ENCODE measurements at places on chromosomes 11 and 22.

DNA sequence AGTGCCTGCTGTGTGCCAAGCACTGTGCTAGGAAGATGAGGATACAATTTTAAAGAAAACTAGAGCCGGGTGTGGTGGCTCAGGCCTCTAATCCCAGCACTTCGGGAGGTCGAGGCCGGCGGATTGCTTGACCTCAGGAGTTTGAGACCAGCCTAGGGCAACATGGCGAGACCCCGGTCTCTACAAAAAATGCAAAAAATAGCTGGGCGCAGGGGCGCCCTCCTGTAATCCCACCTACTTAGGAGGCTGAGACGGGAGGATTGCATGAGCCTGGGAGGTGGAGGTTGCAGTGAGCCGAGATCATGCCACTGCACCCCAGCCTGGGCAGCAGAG, 8.3 kb downstream of the TPBGL start:
- DNase-seq: no peak

GRCh38 chr11:11894486-11894885, 52.7 kb downstream of the USP47 start:
- no peak for DNase-seq

GRCh38 chr11:33906484-33907186, 14.8 kb upstream of the LMO2 start:
- no peak for DNase-seq

DNA sequence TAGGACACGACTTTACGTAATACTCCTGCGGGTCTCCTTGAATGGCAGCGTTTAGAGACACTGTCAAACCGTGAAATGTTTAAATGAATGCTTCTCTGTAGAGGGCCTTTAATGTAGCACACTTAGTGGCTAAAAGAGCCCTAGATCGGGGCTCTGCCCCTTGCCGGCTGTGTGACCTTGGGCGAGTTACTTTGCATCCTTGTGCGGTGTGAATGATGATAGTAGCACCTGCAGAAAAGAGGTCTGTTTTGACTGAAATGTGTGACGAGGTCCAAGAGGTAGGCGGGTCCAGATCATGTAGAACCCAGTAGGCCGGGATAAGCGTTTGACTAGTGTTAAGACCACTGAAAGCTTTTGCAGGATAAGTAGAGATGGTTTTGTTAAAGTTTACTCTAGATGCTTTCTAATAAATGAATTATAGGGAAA, 866 bp downstream of the MED17 start:
- peak; percentile 59 for DNase-seq

DNA sequence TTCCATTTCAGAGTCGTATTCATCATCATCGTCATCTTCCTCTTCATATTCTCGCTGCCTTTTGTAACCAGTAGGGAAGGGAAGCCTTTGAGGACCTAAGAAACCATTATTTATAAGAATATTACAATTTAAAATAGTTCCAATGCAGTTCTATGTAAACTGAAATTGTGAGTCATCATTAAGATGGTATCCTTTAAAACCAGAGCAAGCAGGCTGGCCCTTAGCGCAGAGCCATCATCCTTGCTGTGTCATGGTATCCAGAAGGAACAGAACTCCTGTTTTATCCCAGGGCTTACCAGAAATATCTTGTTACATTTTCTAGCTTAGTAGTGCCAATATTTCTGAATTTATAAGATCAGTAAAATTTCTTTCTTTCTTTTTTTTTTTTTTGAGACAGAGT, 12.8 kb downstream of the MISFA start:
- no peak for DNase-seq

DNA sequence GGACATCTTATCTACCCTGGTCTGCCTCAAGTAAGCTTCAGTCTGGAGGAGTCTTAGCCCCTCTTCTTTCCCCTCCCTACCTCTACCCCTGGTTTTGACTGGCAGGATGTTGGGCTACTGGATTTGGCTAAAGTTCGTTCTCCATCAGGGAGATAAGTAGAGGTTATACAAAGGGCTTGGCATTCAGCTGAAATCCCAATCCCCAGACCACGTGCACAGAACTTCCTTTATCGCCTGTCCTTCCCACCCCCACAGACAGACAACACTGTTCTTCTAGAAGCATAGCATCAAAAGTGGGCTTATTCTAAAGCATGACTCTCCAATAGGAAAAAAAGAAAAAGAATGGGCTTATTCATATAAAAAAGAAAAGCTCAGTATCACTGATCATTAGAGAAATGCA, 7.8 kb downstream of the PRG3 start:
- DNase-seq: no peak

DNA sequence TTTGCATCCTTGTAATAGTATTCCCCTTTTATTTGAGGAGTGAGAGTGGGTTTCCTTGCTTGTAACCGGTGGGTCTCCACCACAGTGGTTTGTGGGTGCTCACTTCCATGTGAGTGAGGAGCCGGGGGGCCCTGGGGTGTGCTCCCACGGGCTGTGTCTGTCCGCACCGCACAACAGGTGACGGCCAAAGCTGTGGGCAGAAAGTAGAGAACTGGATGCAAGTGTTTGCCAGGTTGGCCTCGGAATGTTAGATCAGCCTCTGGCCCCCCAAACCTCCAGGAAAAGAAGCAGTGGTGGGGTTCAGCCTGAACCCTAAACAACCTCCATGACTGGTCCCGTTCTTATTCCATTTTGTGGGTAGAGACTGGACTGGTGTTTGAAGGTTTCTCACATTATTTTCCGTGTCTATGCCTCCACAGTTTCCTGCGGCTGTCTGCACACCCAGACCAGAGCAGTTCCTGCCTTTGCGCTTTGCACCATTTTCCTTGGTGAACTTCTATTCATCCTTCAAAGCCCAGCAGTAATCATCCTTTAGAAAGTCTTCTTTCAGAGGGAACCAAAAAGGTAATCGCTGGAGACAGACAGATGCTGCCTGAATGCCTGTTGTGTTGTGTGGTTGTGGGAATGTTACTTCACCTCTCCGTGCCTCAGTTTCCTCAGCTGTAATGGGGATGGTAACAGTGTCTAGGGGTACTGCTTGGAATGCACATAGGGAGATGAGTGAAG, 77.2 kb downstream of the MYEOV start:
- no peak for DNase-seq

GRCh38 chr22:45758603-45759002, 87.0 kb downstream of the ATXN10 start:
- DNase-seq: no peak

DNA sequence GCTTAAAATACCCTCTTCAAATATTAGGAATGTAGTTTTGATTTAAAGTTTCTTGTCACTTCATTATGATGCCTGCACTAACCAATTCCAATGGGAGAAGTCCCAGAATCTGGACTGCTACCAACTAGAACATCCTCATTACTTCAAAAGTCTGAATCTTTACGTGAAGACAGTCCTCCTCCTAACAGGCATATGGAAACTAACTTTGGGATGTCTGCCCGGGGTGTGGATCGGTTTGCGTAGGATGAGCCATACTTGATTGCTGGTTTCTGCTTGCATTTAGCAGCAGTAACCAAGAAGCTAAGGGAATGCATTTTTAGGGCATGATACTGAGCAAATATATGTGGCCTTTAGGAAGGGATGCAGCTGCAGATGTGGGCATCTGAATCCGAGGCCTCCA, 177.1 kb downstream of the LRRC4C start:
- no peak for DNase-seq

- peak; percentile 44 for DNase-seq
These were observed 56.1 kb downstream of the PRMT3 start for GRCh38 chr11:20443596-20443995.

- DNase-seq: no peak
These were observed 100.8 kb downstream of the PRMT3 start for GRCh38 chr11:20488352-20488751.

GRCh38 chr11:4459500-4459899, 10.4 kb downstream of the OR52K2 start:
- DNase-seq: no peak

- no peak for DNase-seq
These were observed 119.8 kb upstream of the PLET1 start for GRCh38 chr11:112380464-112380863.

GRCh38 chr11:126413843-126414405, 58.4 kb downstream of the ST3GAL4 start:
- no peak for DNase-seq

DNA sequence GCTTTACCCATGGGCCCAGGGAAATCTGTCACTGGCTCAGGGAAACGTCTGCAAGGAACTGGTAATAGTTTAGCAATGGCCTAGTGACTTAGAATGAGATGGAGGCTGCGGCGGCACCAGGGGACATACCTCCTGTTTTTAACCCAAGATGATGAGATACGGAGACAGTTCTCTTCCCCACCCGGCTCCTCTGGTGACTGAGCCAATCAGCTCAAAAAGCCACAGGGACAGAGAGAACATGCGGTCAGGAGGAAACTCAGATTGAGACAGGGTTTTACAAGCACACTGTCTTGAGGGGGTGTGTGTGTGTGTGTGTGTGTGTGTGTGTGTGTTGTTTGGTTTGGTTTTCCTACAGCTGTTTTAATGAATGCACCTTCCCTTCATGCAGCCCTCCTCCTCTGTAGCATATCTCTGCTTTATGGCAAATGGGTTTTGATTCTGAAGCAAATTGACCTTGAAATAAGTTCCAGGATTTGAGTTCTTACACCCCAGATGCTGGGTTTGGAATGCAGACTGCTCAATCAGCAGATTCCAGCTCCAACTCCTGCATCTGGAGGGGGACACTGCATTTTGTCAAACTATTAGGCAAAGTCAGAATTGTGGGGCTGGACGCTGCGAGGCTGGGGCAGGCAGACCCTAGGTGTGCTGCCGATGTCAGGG, 246.2 kb downstream of the NTM start:
- DNase-seq: no peak

DNA sequence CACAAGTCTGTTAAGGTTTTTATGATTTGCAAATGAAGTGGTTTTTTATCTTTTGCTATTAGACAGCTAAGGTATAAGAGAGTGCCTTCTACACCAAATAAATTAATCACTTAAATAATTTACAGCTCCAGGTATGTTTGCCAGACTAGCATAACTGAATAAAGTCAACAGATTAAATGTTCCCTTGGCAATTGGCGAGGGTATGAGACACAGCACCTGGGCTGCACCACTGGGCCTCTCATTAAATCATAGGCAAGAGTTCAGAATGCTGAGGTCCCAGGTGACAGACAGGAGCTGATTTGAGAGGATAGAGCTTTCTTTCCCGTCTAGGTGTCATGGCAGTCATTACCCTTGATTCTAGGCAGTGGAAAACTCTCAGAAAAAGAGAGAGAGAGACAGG, 62.6 kb upstream of the WT1 start:
- no peak for DNase-seq

DNA sequence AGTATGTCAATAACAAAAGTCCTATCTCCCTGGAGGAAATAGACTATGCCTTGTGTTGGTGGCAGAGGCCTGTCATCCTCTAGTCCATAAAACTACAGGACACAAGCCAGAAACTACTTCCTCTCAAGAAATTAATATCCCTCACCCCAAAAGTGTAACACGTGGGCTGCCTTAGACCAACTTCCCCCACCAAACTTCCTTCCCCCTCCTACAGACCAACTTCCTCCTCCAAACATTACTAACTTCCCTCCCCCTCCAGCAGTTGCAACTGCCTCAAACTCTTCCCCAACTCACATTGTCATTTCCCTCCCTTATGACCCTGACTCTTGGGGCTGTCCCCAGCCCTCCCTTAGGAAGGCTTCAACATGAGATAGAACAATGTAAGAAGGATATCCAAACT, 6.3 kb downstream of the OR52K2 start:
- DNase-seq: no peak

GRCh38 chr11:69511358-69512055, 30.0 kb downstream of the LINC01488 start:
- no peak for DNase-seq

GRCh38 chr11:65700399-65700798, 11.7 kb upstream of the KAT5 start:
- no peak for DNase-seq

GRCh38 chr22:36405221-36405661, 17.5 kb upstream of the MYH9 start:
- DNase-seq: no peak

DNA sequence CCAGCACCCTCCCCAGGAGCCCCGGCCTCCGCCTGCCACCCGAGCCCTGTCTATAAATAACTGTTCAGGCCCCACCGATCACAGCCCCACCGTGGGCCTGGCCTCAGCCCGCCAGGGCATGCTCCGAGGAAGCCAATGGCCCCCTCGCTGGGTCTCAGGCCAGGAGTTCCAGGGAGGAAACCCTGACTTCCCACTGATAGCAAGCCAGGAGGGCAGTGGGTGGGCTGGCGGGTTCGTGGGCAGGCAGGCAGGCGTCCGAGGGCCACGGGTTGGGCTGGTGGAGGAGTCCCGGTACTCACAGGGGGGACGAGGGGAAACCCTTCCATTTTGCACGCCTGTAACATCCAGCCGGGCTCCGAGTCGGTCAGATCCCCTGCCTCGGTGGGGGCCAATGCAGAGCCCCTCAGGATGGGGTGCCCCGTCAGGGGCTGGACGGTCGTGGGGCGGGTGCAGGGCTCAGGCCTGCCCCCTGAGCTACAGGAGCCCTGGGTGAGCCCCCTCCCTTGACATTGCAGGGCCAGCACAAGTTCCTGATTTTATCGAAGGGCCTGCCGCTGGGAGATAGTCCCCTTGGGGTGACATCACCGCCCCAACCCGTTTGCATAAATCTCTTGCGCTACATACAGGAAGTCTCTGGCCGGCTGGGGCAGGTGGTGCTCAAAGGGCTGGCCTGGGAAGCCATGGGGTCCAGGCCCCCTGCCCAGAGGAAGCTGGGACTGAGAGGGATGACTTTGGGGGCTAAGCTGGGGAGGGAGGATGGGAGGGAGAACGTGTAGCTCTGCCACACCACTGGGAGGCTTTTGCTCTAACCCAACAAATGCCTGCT, at the start of gene SPI1:
Gene SPI1 (minus strand): TSS at position 538 of the 826 bp plus-strand sequence. CDS start 194 bp downstream, at position 344.
- DNase-seq: no peak

GRCh38 chr22:40588726-40589125, 47.8 kb downstream of the MRTFA start:
- DNase-seq: no peak

DNA sequence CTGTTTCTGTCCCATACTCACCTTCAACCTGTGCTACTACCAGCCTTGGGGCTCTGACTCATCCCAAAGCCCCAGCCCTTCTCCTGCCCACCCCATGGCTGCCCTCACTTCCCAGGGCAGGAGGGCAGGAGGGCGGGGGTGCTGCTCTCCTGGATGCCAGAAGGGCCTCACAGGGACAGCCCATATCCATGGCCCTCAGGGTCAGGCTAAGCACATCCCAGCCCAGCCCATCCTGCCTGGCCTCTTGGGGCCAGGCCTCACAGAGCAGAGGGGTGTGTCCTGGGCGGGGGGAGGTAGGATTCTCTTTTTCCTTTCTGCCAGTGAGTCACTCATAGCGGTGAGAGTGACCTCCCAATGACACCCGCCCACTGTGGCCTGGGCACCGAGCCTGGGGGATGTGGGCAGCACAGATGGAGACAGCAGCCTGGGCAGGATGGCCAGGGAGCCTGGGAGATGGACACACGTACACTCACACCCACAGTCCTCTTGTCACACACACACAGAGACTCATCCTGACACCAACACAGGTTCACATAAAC, 2.4 kb downstream of the LTBP3 start:
- DNase-seq: peak; percentile 61
